ENCODE measurements at places on chromosomes 3 and 15.

DNA sequence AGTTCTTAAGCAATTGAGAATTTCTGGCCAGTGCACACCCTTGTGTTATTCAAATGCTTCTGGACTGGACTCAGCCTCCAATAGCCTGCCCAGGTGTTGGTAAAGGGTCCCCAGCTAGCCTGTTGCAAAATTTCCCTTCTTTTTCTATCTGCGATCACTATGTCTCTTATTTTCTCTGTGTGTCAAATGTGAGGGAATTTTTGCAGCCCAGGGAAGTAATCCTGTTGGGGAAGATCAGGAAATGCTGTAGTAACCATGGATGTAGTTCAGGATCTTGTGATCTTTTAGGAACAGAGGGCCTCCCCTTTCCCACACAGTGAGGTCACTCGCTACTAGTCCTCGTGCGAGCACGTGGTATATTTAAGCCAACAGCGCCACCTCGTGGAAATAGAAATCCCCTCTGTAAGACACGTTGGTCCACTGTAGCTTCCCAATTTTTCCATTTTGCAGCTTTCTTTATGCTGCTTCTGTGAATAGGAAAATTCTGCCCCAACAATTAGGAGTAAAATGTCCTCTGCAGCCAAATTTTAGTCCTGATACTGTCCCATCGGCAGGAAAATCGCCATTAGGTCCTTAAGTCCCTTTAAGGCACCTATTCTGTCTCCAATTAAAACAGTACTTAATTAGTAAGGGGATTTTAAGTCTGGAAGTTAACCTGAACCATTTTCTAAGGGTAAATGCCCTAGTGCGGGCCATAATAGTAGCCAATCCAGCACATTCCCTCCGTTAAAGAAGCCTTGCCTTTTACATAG lies 4.0 kb upstream of the SMCO1 start:
- DNase-seq = peak; percentile 44

DNA sequence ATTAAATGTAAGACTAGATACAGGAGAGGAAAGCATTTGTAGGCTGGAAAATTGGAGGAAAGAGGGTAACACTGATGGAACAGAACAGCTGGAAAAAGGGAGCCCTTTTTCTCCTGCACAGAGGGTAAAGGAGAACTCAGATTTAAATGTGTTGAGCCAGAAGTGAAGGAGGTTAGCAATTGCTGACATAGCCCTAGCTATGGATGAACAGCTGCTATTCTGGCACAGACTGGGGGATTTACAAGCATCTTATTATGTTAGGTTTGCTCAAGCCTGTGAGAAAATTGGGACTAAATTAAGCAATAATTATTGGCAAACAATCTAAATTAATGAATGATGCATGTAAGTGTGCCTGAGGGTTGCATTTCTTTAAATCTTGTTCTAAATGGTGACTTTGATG lies 40.6 kb upstream of the PRR20G start:
- no peak for DNase-seq

GRCh38 chr3:36677331-36678007 lies 86.9 kb downstream of the DCLK3 start:
- no peak for DNase-seq

DNA sequence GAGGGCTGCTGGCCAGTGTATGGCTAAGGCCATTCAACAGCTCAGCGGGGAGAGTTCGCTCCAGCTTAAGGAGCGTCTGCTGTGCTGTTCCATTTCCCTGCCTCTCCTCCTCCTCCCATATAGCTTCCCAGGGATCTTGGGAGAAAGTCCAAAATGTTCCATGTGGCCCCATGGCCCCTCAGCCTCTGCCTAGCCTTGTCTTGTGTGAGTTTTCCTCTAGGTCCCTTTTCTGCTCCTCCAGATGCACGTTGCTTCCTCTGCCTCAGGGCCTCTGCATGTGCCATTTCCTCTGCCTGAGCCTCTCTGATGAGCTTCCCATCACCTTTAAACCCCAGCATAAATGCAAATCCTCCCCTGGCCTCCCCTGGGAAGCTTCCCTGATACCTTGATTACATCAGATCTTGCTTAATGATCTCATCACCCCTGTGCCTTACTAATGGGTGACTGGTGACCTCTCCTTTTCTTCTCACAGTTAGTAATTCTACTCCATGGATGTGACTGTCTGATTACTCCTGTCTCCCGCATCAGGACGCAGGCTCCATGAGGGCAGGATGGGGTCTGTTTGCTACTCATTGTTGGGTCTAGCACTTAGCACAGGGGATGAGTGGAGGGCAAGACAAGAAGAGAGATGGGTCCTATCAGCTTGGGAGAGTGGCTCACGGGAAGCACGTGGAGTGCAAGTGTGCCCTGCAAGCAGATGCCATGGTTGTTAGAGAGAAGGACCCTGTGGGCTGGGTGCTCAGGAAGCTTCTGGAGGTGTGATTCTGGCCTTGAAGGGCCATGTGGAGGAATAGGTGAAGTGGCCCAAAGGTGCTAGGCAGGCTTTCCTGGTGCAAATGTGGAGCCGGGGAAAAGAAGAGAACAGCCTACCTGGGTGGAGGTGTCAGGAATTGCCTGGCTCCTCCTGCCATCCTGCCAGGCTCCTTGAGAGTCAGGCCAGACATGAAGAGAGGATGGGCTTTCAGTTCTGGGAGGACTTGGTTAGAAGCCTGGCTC lies 23.8 kb downstream of the ITGA11 start:
- no peak for DNase-seq

DNA sequence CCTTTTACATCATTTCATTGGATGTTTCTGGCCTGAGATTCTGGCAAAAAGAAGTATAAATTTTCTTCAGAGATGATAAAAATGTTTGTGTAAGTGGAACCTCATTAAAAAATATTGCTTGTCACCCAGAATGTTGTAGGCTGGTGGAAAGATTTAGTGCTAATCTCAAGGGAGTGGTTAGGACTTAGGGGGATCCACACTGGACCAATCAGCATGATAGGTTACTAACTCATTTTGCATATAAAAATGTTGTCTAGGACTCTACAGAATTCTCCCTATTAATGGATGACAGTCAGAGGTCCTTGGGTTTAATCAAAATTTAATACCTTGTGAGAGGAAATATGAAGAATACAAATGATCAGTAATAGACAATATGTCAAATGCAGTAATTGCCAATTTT lies 108.6 kb upstream of the TNIK start:
- no peak for DNase-seq

GRCh38 chr3:170565495-170565894 lies 20.4 kb downstream of the SLC7A14 start:
- DNase-seq = no peak
